Kasumi-1 (cell line): ENCODE measurements at places on chromosomes 11 and 22.

DNA sequence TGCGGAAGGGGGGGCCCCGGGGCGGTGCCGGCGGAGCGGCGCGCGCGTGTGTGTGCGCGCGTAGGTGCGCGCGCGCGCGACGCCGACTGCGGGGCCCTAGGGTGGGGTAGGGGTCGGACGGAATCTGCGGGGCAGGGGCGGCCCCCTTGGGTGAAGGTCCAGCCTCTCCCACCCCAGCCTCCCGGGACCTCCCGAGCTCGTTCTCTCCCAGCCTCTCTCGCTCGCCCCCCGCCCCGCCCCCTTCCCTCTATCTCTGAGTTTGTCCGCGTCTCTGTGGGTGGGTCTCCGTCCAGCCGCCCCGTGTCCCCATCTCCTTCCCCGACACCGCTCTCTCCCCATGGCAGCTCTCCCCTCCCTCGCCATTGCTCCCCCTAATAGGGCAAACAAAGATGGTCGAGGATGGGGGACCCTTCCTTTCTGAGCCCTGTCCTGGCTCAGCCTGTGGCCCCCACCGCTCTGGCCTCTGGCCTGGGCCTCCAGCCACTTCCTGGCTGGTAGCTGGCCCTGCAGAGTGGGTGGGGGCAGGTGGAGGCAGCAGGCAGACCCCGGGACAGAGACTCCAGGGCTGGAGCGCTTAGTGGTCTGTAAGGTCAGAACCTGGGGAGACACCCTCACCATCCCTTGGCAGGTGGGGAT is 33.0 kb upstream of the PRR5 start:
- no peak for DNase-seq

DNA sequence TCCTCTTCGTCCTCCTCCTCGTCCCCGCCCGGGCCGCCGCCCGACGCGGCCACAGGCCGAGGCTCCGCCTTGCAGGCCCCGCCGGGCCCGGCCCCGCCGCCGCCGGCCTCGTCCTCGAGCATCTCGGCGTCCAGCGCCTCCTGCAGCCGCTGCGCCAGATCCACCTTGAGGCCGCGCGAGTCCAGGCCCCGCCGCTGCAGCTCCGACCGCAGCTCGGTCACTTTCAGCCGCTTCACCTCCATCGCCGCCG is 417 bp downstream of the HNRNPUL2 start:
- DNase-seq: no peak

- no peak for DNase-seq
Measured at GRCh38 chr11:10742460-10743208, 8.4 kb upstream of the CTR9 start.

- DNase-seq: no peak
Measured at GRCh38 chr11:105000167-105000566, 22.8 kb downstream of the CASP5 start.

DNA sequence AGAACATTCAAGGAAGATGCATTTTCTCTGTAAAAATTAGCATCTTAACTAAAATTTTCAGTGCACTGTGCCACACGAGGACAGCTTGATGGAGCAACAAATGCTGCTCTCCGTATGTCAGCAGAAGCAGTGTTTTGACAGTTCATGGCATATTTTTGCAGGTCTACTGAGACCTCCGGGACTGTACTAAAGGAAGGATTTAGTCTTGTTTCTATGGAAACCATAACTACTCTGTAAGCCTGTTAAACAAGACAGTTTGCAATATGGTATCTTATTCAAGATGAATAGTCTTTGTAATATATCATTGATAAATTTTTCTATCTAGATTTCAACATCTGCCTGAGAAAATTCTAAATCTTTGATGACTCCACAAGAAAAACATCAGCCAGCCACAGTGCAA is 184.0 kb upstream of the GUCY1A2 start:
- no peak for DNase-seq

DNA sequence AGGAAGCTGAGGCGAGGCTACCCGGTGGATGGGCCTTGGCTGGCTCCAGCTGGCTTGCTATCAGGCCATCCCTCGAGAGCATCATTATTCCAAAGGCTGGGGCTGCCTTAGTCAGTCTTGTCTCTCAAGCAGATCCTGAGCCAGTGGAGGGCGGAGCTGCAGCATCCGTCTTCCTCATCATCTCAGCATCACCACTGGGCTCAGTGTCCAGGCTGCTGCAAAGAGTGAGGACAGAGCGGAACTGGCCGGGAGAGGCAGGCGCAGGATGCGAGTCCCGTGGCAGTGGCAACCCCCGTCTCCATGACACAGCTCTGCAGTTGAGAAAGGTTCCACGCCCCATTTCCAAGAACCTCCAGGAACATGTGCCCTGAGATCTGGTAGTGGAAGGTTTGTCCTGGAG is 4.4 kb downstream of the TP53I11 start:
- DNase-seq: no peak

- no peak for DNase-seq
Measured at GRCh38 chr22:19984201-19984753, 32.3 kb downstream of the ARVCF start.

GRCh38 chr11:105219269-105219668 is 79.7 kb upstream of the CARD18 start:
- DNase-seq: no peak

- DNase-seq: no peak
Measured at GRCh38 chr11:118552341-118552740, 13.4 kb downstream of the IFT46 start.

GRCh38 chr11:65060913-65061408 is 2.6 kb upstream of the NAALADL1 start:
- DNase-seq: no peak

DNA sequence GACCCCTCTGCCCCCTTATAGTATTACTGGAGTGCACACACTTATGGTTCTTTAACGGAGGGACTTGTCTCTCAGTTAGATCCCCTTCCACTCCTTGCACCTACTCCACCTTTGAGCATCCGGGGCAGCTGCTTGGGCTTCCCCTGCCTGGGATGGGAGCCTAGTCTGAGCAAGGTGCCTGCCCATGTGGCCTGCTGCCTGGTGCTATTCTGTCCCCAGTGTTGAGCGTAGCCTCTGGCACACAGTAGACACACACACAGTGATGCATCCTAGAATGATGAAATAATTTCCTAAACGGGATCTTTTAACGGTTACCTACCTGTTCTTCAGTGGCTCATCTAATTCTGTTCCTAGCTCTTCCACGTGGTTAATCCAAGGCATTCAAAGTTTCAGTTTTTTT is 22.4 kb downstream of the PPFIA1 start:
- DNase-seq: no peak

- DNase-seq: no peak
Measured at GRCh38 chr11:33897761-33898375, 6.0 kb upstream of the LMO2 start.

DNA sequence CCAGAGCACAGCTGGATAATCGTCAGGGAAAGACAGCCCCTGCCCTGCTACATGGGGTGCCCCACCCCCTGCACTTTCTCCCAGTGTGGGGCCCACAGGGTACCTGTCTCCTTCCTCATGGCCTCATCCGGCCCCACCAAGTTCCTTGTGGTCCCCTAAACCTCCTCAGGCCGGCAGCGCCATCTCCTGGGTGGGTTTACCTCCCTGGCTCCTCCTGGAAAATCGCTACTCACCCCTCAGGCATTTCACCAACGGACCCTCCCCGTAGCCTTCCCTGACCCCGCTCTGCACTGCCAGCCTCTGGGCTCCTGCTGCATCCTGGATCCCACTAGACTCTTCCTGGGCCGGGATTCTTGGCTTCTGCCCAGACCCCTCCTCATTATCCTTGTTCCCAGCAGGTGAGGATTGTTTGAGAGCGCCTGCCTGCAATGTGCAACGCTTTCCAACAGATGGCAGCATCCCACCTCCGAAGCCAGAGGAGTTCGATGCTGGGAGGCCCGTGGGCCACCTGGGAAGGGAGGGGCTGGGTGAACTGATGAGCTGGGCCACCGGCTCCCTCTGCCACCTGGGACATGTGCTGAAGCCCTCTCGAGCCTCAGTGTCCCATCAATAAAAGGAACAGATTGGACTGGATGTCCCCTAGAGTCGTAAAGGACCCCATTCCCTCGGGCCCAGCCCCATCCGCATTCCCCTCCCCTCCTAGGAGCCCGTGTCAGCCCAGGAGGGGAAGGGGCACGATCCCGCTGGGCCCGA is 44.2 kb upstream of the TTLL12 start:
- DNase-seq: peak; percentile 30

GRCh38 chr22:31652088-31652487 is 9.9 kb downstream of the PISD start:
- no peak for DNase-seq

GRCh38 chr11:102320188-102320587 is 2.9 kb downstream of the BIRC3 start:
- no peak for DNase-seq

DNA sequence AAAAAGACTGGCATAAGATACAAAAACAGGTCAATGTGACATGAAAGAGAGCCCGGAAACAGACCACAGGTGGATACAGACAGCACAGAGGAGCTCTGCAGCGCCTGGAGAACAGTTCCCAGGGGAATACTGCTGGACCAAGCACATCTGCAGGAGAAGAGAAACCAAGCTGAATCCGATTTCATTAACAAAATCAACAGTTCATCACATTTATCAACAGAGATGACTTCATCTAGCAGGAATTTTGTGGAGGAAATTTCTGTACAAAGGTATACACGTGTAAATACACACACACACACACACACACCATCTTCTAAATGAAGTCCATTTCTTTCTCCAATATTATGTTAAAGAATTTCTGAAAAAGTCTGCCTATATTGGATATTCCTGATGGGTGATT is 17.1 kb downstream of the YPEL1 start:
- DNase-seq: no peak

GRCh38 chr11:118398791-118399559 is 2.4 kb upstream of the ATP5MG start:
- DNase-seq: no peak
